ENCODE measurements at places on chromosomes 5 and 9.

DNA sequence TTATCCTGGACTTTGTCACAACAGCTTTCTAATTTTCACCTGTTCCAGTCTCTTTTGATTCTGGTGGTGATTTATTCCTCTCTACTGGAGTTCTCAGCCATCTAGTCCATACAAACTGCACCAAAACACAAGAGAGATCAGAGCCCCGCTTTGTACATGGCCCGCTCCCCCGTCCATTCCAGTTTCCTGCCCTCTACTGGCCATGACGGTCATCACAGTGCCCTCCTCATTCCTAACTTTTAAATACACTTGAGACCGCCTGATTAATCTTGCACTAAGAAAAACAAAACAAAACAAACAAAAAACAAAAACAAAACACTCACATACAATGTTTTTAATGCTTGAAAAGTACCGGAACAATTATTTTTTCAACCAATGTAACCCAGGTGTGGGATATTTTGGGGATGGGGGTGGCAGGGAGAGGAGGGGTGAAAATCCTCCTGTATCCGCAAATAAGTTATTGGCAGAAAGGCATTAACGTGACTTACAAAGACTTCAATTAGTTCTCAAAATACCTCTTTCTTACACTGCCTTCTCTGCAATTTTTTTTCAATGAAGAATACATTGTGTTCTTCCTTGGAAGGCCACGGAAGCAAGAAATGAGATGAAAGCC lies 84.8 kb upstream of the PAM start:
- peak; percentile 39 for DNase-seq

GRCh38 chr5:94849821-94850736 lies 231.6 kb downstream of the SLF1 start:
- peak; percentile 65 for DNase-seq

DNA sequence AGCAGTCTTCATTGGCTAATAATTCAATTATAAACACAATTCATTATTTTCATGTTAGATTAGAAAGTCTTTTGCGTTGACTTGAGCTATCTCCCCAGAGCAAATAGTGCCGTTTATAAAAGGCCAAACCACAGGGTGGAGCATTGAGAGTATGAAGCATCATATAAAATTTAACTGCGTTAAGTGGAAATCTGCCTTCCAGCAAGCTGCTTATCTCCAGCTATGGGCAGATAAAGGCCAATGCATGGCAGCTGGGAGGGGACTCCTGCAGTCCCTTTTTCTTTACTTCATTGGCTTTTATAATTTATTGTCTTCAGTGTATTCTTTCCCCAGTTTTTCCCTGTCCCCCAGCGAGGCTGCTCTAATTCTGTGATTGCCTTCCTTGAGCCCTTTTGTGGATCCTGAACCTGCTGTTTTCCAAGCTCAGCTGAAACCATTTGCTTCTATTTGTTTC lies 113.7 kb downstream of the TMEM232 start:
- DNase-seq, result no peak

DNA sequence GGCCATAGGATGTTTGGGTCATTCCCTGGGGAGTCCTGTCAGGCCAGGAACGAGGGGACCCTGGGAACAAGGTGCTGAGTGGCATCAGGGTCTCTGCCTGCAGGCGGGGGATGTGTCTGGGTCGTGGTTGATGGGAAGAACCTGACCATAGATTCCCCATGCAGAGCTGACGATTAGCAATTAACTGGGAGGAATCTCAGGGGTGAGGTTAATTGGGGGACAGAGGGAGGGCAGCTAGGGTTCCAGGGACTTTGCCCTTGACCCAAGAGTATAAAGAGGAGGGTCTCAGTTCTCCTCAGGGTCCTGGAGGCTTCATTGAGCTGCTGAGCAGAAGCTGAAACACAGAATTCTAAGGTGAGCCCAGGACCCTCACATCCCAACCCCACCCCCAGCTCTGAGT lies at the start of gene SLC34A1:
TSS of gene SLC34A1 (plus strand) at position 301 of the 400 bp plus-strand sequence. CDS start 1,308 bp downstream, outside the sequence.
- no peak for DNase-seq

DNA sequence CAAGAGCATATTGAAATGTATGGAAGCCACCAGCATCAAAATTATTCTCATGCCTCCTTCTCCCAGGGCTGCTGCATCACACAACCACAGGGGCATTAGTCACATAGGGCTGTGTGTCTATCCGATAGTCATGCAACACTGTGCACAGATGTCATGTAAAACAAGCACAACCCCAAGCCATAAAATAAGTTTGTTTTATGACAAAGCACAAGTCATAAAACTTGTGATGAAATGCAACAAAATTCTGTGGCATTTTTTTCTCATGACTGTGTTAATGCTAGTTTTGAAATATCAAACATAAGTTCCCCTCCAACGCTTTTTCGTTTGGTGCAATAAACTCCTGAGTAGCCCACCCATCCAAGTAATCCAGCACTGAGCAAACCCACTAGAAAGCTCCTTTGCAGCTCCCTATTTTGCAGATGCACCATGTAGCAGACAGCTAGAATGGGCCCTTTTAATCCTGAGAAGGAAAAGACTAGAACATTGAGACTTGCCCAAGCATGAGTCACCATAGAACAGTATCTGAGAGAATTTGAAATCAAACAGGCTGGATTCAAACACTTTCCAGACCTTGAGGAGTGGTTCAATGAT lies 93.3 kb upstream of the ZNF366 start:
- DNase-seq, result peak; percentile 89

DNA sequence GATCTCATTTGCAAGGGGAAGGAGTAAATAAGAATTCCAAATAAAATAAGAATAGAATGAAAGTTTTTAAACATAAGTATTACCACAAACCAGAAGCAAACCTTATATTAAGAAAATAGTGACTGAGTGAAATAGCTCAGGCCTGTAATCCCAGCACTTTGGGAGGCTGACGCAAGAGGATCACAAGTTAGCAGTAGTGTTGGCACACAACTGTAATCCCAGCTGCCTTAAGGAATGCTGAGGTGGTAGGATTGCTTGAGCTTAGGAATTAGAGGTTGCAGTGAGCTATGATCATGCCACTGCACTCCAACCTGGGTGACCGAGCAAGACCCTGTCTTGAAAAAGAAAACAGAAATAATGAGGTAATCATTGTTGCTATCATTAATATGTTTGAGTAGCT lies 47.0 kb downstream of the APC start:
- no peak for DNase-seq

DNA sequence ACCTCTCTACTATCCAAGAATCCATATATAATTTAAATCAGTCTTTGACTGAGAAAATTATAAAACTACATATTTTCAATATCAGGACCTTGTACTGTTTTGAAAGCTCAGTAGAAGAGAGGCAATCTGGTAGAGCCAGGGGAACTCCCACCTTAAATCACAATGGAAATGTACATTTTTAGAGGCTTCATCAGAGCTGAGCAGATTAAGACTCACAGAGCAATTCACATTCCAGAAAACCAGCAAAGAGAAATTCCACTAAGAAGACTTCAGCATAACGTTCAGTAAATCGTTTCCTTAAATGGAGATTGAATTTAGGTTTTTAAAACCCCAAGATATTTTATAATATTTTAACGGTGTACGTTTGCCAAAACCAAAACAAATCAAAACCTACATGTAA lies 227.8 kb upstream of the TRPM3 start:
- no peak for DNase-seq

GRCh38 chr5:72955143-72955767 lies 586 bp upstream of the FCHO2 start:
- no peak for DNase-seq

- peak; percentile 33 for DNase-seq
Observed at GRCh38 chr9:88590558-88591146, 55.7 kb downstream of the NXNL2 start.

DNA sequence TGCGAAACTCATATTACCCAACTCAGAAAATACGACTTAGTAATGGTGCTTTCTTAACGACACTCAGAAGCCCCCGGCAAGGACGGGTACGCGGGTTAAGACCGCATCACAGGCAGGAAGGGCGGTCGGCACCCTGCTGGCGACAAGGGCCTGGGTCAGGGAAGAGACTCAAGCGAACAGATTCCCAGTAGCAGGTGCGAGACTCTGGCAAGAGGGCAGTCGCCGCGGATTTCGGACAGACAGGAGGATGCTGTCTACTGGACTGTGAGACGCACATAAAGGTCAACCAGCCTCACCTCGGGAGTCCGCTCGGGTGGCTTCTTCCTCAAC lies 398 bp downstream of the RAPGEF6 start:
- peak; percentile 55 for DNase-seq

DNA sequence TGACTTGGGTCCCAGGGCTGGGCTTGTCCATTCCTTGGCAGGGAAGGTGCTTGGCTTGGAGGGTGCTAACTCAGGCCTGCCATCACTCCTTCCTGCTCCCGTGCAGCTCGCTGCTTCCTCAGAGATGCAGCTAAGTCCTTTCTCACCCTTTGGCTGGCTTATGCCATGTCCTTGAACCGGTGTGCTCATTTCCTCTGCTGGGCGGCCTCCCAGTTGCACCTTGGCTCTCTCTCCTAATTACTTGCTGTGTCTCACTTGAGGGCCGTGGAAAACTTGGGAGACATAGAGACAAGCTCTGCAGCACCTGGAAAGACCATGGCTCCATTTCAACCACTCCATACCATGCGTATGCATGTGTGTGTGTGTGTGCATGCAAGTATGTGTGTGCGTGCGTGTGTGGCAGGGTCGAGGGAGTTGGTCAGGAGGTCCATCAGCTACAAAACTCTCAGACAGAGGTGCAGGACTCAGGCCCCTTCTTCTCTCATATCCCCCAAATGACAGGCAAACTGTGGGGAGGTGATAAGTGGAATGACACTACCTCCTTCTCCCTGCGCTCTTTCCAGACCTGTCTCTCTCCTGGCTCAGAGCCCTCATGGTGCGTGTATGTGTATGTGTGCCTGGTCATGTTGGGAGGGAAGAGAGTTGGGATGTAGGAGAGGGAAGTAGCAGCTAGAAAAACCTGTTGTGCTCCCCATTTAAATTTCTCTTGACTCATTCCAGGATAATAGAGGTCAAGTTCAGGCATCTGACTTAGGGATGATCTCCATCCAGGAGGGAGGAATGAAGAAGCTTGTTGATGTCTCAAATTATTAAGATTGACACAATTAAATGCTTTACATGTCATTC lies 17.6 kb upstream of the MTMR12 start:
- DNase-seq, result no peak

DNA sequence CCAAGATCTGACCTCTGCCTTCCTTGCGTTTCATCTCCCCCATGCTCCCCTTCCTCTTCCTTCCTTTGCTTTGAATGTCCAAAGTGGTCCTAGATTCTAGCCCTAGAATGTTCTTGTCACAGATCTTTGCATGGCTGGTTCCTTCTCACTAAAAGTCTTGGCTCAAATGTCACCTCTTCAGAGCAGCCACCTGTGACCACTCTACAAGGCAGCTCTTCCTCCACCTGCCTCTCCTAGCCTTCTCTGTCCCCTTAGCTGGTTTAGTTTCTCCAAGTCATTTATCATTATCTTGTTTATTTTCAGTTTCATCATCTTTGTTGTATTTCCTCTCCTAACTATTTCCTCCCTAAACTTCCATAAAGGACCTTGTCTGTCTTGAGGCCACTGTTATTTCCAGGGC lies 7.1 kb upstream of the OCLN start:
- DNase-seq, result no peak

- DNase-seq, result no peak
Observed at GRCh38 chr5:150203832-150204589, 14.1 kb downstream of the SLC6A7 start.

- no peak for DNase-seq
Observed at GRCh38 chr9:126471084-126471624, 142.6 kb upstream of the LMX1B start.

DNA sequence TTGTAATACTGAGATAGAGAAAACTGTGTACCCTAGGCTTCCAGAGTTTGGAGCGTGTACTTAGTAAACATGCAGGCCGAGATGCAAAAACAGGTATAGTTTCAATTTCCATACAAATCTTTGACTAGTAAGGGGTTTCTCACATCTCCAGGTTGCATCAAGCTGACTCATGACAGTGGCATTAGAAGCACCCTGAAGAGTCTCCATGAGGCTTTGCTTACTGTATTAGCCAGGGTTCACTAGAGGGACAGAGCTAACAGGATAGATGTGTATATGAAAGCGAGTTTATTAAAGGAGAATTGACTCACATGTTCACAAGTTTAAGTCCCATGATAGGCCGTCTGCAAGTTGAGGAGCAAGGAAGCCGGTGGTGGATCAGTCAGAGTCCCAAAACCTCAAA lies 275.3 kb upstream of the CDH6 start:
- DNase-seq, result no peak

GRCh38 chr5:55030676-55031369 lies 6.8 kb downstream of the GZMK start:
- DNase-seq, result no peak

- DNase-seq, result peak; percentile 96
Observed at GRCh38 chr5:132389585-132390286, 20.2 kb downstream of the SLC22A5 start.

DNA sequence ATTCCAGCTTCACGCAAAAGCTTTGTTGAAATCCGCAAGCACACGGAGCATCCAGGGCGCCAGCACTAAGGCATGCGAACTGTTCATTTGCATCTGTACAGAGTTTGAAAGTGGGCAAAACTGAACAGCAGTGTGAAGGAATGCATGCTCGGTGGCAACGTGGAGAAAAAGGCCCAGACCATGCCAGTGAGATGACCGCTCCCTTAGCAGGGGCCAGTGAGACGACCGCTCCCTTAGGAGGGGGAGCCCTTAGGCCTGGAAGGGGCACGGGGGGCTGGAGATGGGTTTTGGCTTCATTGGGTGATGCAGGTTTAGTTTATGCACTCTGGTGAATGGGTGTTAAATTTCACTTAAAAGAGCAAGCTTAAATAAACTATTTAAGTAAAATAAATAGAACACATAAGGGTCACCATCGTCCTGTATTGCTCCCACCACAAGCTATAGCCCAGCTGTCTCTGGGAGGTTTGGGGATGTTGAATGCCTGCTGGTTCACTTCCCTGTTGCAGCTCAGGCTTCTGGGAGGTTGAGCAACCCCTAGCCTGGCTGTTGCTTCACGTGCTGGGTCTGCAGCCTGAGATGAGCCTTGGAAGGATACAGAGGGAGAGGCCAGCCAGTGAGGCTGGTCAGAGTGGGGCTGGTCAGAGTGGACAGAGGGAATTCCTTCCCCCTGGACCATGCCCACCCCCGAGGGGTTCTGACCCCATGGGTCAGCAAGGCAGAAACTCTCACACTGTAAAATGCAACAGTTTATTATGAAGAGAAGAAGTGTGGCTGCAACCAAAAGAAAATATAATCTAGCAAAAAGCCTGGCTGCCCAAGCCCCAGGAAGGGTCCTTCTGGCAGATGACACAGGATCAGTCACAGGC lies 4.6 kb upstream of the FCN1 start:
- no peak for DNase-seq

- no peak for DNase-seq
Observed at GRCh38 chr5:98128846-98129245, 644.6 kb upstream of the RGMB start.

DNA sequence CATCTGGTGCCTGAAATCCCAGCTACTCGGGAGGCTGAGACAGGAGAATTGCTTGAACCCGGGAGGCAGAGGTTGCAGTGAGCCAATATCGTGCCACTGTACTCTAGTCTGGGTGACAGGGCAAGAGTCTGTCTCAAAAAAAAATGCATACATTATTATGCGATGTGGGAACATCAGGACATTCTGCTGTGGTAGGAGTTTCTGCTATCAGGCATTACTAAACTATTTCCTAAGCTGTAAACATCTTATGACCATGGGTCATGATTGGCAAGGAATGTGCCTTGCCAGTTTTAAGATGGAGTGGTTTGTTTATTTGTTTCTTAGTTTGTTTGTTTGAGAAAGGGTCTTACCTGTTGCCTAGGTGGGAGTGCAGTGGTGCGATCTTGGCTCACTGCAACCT lies 45.1 kb upstream of the FAM120A start:
- DNase-seq, result no peak

Data from A549 (cell line).